T-helper 22 cell (primary cell): ENCODE measurements at places on chromosomes 12 and 14.

GRCh38 chr14:103161054-103161397 is 37.8 kb downstream of the TNFAIP2 start:
- DNase-seq, result no peak

GRCh38 chr12:119052001-119052400 is 70.7 kb downstream of the SRRM4 start:
- no peak for DNase-seq

DNA sequence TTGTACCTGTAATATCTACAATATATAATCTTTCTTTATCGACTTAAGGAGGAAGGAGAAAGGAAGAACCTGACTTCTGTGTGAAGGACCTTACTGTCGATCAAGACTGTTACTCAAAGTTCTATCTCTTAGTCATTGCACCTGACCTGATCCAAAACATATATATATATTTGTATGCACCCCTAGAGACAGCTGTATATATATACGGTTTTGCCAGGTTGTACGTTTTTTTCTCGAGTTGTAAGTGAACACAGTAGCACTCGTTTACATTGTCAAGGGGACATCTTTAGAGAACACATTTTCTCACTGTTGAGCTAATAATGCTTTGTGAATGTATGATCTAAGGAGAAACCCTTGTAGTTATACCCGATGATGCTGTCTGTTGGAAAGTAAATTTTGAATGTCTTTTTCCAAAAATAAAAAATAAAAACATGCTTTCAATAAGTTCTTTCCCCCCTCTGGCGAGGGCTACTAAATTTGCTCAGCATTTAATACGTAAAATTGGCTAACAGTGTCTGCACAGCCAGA is 536 bp upstream of the SLC35E3 start:
- DNase-seq, result no peak

DNA sequence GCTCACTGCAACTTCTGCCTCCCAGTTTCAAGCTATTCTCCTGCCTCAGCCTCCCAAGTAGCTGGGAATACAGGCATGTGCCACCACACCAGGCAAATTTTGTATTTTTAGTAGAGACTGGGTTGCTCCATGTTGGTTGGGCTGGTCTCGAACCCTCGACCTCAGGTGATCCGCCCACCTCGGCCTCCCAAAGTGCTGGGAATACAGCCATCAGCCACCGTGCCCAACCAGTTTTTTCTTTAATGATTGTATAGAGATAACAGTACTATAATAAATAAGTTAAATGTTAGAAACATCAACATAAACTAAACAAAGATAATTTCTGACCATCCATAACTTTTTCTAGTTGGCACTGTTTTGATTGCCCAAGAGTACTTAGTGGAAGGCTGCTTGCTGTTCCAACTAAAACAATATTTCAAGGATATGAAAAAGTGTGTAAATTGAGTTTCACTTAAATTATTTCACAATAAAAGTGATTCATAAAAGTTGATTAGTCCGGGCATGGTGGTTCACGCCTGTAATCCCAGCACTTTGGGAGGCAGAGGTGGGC is 5.6 kb downstream of the GON7 start:
- no peak for DNase-seq

DNA sequence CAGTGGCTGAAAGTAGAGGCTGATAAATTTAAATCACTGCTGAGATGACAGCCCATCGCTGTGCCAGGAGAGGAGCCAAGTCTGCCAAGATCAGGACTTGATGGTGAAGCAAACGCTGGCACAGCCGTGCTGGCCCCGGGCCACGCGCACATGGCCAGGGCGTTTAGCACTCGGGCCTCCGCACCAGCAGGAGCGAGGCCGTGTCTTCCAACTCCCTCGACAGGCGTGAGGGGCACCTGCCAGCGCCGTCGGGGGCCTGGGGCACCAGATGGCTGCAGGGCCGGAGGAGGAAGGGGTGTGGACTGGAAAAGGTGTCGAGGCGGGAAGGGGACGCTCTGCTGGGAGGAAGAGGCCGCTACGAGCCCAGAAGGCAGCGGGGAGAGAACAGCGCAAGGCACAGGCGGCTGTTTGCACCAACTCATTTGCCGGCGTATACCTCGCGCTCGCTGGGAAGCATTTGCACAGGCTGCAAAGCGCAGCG is 29.5 kb downstream of the RIMBP2 start:
- no peak for DNase-seq

- DNase-seq, result no peak
Measured at GRCh38 chr12:25710128-25710527, 157.0 kb upstream of the LMNTD1 start.

GRCh38 chr12:107759410-107759809 is 1.5 kb downstream of the PRDM4 start:
- no peak for DNase-seq

DNA sequence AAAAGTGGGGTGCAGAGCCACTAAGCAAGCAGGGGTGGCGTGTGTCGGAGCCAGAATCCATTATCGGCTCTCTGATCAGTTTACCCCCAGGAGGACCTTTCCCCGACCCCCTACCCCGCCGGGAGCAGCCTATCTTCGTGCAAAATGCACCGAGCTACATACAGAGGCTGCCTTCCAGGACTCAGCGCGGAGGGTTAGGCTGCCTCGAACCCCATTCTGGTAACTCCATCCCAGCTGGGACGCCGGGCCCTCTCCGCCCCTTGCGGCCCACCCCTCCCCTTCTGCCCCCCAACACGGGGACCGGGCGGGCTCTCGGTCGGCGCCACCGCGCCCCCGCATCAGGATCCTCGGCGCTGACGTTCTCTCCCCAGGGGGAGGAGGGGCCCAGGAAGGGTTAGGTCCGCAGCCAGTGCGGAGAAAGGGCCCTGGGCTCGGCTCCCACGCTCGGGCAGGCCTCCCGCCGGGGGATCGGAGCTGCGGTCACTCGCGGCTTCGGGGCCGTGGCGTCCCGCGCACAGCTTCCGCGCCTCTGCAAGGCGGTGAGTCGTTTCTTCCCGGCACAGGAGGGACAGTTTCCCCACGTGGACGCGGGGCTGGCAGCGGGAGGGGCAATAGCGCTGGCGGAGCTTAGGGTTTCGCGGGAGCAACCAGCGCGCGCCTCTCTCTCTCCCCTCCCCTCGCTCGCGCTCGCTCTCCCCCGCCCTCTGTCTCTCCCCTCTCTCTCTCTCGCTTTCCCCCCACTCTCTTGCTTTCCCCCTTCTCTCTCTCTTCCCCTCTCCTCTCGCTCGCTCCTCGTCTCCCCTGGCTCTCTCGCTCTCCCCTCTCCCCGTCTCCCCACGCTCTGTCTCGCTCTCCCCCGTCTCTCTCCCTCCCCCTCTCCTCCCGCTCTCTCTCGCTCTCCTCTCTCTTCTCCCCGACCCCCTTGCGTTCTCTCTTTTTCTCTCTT is 12.5 kb upstream of the MAP3K9 start:
- peak; percentile 43 for DNase-seq

- DNase-seq, result no peak
Measured at GRCh38 chr12:28872654-28873268, 276.3 kb upstream of the FAR2 start.

GRCh38 chr14:21054123-21054767 is 3.4 kb upstream of the RNASE8 start:
- no peak for DNase-seq

DNA sequence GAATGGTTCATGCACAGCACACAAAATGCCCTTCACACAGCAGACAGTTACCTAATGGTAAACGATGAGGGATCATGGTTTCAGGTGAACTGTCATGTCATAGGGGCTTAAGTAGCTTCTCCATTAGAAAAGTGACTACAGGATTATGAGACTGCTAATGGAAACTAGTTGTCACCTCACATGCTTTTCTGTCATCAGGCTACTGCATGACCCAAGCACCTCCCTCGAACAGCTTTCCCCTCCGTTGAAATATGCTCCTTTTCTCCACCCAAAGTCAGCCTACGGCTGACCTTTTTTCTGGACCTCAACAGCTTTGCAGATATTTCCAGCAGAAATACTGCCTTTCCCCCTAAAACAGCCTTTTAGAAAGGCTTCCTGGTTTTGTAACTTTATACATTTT is 467.3 kb downstream of the EGLN3 start:
- no peak for DNase-seq

- no peak for DNase-seq
Measured at GRCh38 chr12:52990206-52990605, 16.1 kb upstream of the EIF4B start.
